ENCODE measurements at places on chromosomes 3 and 15.

- no peak for DNase-seq
These were observed 65.9 kb upstream of the MYO5C start for GRCh38 chr15:52361494-52361893.

- no peak for DNase-seq
These were observed 19.9 kb upstream of the RTP2 start for GRCh38 chr3:187722206-187722612.

- DNase-seq = no peak
These were observed 413.9 kb downstream of the RBMS3 start for GRCh38 chr3:29694783-29695182.

DNA sequence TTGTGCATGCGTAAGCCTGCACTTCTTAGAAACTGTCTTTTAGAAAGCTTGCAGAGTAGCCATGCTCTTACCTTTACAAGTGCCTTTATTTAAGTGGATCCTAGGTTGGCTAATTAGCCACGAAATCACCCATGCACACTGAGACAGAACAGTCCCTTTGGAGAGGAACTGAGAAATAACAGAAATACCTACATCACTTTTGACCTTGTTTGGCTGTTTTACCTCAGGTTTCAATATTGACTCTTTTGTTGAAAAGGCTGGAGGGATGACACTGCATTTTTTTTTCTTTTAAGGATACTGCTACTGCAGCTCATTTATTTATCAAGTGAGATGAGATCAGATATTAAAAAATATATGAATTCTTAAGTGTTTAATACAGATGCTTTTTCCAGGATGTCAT lies 155.6 kb upstream of the GOLIM4 start:
- no peak for DNase-seq

- DNase-seq = no peak
These were observed 2.2 kb downstream of the NPTN start for GRCh38 chr15:73630921-73631362.

GRCh38 chr3:66038726-66039589 lies at the start of gene MAGI1:
TSS of gene MAGI1 (minus strand) at chr3:66038918. CDS start at chr3:66038308, 610 bp downstream.
- no peak for DNase-seq

- DNase-seq = no peak
These were observed 759.9 kb downstream of the EPHA3 start for GRCh38 chr3:89867286-89867685.

GRCh38 chr3:190306513-190307163 lies 15.6 kb downstream of the CLDN1 start:
- no peak for DNase-seq
